ENCODE measurements at places on chromosomes 11 and 22.

DNA sequence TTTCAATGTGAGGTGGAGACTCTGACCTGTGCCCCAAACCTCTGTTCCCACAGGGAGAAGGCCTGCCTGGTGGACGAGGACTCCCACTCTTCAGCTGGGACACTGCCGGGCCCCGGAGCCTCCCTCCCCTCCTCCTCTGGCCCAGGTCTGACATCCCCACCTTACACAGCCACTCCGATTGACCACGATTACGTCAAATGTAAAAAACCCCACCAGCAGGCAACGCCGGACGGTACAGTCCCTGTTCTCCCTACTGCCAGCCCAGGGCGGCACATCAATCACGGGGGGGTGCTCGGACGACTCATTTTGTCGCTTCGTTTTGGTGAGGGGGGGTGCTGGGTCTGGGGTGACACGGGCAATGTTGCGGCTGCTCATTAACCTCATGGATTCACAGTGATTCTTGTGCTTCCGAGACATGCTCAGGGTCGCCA, 83.3 kb upstream of the SUSD2 start:
- no peak for DNase-seq

DNA sequence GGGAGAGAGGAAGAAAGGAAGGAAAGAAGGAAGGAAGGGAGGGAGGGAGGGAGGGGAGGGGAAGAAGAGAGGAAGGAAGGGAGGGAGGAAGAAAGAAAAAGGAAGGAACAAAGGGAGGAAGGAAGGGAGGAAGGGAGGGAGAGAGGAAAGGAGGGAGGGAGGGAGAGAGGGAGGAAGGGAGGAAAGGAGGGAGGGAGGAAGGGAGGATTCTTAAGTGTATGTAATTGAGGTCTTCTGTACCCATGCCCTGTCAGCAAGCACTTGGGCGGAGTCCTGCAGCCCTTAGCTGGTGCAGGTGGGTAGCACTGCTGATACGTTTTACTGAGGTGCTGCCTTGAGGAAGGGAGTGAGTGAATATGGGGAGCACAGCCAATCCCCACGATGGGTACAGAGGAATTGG, 56.9 kb upstream of the RASD2 start:
- no peak for DNase-seq

- DNase-seq: no peak
Observed at GRCh38 chr11:2169005-2169378, 2.6 kb downstream of the TH start.

DNA sequence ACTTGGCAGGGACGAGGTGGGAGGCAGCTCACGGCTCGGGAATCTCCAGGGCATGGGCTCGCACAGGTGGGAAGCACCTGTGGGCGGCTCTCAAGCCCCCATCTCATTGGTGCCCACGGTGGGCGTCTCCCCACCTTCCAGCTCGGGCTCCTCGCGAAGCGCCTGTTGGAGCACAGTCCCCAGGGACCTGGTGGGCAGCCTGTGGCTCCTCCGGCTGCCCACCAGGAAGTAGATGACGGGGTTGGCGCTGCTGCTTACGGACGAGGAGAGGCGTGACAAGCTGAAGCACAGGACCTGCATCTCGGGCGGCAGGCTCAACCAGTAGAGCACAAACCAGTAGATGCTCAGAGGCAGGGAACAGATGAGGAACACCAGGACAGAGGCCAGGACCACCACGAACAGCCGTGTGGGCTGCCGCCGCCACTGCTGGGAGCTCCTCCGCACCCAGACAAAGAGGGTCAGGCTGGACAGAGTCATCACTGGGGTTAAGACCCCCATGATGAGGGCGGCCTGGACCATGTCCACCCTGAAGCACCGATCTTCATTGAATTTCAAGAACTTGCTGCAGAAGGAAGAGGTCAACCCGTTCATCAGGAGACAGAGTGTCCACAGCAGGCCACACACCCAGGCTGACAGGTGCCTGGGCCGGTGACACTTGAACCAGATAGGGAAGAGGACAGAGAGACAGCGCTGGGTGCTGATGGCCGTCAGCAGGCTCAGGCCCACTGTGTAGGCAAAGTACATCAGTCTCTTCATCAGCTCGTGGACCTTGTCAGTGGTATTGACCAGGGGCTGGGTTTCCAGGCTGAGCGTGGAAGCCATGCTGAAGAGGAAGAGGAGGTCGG, 633 bp downstream of the MRGPRD start:
- no peak for DNase-seq

- DNase-seq: no peak
Observed at GRCh38 chr11:119705362-119705761, 23.6 kb downstream of the NECTIN1 start.

GRCh38 chr11:120239713-120240640, at the start of gene POU2F3:
Gene POU2F3 (plus strand): TSS chr11:120240140. CDS start chr11:120240344, 204 bp downstream.
- DNase-seq: no peak

DNA sequence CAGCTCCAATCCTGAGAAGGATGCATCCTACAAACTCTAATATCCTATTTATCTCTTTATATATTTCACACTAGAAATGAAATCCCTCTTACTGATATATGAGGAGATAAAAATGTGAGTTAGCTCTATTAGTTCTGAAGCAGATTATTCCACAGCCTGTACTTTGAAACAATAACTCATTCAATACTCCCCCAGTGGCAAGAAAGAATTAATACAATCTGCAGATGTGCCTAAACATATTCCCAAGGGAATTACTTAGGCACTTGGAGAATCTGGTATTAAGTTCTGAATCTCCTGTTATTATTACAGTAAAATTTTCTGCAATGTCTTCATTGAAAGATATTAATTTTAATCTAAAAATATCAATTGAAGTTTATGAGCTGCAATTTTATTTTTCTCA, 59.4 kb downstream of the DDI1 start:
- no peak for DNase-seq

DNA sequence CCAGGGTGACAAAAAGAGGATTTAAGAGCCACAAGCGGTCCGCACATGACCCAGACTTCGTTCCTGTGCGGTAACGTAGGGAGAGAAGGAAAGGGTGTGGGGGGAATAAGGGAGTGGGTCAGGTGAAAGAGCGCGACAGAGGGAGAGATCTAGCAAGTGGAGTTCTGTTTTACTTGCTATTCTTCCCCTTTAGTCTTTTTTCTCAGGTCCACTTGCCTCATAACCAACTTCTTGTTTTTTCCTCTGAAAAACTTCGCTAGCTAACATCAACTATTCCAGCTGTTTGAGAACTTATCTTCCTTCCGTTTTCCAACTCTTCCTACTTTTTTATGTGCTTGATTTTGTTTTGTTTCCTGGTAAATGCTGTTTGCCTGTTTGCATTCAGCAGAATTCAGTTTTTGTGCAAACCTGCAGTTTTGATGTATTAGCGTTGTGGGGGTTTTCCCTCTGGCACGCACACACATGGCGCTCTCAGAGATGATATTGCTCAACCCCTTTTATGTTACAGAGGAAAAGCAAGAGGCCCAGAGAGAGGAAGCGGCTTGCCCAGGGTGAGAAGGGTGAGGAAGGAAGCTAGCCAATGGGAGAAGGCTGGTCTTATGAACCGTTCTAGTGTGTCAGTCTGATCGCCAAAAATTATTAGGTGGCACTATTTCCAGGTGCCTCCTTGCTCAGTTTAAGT, 592 bp upstream of the CTSC start:
- no peak for DNase-seq

GRCh38 chr22:47422736-47423135, 660.3 kb downstream of the TBC1D22A start:
- DNase-seq: no peak

- no peak for DNase-seq
Observed at GRCh38 chr11:122853261-122853660, 15.0 kb downstream of the CRTAM start.

DNA sequence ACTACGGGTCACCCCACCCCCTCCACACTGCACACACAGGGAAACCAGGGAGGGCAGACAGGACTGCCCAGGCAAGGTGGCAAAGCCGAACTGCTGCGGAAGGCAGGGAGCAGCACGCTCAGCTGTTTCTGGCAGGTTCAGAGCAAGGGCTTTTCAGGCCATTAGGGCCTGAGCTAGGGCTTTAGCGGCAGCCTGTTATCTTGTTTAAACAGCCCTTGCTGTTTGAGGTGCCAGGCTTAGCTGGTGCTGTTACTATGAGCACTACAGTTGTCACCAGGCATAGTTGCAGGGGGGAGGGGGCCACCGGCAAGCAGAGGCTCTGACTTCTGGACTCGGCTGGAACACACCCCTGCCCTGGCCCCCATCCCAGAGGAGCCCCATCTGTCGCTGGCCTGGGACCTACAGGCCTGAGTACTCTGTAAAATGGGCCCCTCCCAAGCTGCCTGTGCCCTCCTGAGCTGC, 34.9 kb downstream of the RSPH14 start:
- peak; percentile 60 for DNase-seq

- no peak for DNase-seq
Observed at GRCh38 chr11:125685228-125685627, 4.6 kb upstream of the ACRV1 start.

GRCh38 chr11:43580735-43581369, 99.7 kb upstream of the HSD17B12 start:
- DNase-seq: no peak

DNA sequence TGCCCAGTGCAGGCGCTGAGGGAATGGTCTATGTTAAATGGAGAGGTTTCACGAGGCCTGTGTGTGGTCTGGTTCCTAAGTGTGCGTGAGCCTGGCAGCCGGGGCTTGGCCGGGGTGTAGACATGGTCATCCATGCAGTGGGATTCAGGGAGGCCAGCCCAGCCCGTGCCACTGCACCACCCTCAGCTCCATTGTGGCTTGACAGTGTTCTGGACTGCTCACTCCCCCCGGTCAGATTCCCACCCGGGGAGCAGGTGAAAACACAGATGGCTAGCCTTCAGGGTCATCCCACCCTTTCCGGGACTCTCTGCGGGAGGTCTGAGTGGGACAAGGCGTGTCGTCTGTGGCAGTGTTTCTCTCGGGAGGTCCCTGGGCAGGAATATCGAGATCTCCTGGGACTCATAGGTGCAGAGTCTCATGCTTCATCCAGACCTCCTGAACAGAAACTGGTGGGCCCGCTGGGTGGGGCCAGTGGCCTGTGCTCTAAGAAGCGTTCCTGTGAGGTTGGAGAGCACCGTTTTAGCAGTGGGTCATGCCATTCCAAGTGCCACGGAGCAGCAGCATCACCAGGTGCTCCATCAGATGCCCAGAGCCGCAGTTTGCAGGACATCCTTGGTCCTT, 52.3 kb downstream of the ST14 start:
- DNase-seq: no peak

GRCh38 chr22:42895541-42895981, 38.5 kb upstream of the ARFGAP3 start:
- DNase-seq: no peak

DNA sequence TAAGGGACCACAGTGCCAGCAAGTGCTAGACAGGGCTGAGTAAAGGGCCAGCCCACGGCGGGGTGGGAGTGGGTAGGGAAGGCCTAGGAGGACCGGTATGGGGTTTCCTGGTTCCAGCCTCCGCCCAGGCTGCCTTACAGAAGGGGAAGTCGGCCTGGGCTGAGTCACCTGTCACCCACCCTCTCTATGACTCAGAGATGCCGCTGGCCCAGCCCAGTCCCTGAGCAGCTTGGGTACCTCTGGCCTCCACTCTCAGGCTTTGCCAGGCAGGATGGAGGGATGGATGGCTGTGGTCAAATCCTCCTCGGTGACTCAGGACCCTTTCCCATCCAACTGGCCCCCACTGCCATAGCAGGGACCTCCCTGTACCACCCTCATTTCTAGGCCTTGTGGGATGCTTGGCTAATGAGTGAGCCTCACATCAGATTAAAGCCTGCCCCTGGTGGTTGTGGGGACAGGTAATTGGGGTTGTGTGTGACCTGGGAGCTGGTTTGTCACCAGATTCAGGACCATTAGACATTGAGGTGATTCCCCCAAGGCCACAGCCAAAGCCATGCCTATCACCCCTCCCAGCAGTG, 13.9 kb downstream of the SLC35E4 start:
- DNase-seq: no peak

GRCh38 chr11:94840209-94840608, 72.1 kb downstream of the AMOTL1 start:
- DNase-seq: no peak

DNA sequence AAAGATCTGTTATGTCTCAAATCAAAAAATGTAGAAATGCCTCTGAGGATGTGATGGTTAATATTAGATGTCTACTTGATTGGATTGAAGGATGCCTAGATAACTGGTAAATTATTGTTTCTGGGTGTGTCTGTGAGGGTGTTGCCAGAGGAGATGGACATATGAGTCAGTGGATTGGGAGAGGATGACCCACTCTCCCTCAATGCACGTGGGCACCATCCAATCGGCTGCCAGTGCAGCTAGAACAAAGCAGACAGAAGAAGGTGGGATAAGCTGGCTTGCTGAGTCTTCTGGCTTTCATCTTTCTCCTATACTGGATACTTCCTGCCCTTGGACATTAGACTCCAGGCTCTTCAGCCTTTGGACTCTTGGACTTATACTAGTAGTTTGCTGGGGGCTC, 430.3 kb downstream of the SOX6 start:
- no peak for DNase-seq

DNA sequence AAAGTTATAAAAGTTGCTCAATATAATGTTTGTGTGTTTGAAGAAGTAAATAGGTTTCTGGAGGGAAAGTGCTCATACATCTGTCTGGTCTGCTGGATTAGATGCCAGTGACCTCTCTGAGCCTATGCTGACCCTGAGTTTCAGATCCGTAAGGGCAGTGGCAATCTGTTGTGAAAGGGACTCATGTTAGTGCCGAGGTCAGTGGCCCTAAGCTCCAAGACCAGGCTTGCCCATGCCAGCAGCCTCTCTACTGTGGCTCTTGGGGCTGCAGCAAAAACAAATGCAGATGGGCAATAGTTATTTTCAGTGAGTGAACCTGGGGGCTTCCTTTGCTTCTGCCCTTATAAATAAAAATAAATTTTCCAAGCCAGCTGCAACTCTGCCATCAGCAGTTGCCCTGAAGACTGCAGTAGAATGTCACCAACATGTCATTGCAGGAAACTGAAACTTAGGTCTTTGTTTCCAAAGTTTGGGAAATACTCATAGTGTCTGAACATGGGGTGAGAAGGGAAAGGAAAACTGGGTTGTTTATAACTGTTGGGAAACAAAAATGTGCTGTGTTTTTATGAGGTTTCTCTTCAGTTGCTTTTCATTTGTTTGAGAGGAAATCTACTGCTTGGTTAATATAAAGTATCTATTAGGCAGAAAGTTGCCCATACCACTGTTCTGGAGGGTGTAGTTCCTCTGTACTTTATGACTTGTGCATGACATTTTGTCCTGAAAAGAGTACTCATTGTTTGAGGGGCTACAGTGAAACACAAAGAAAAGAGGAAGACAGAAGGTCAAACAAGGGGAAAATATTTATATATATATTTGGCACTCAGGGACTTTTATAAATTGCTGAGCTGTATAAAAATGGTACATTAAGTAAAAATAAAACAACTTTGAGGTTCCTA, 9.5 kb upstream of the MS4A4E start:
- no peak for DNase-seq

DNA sequence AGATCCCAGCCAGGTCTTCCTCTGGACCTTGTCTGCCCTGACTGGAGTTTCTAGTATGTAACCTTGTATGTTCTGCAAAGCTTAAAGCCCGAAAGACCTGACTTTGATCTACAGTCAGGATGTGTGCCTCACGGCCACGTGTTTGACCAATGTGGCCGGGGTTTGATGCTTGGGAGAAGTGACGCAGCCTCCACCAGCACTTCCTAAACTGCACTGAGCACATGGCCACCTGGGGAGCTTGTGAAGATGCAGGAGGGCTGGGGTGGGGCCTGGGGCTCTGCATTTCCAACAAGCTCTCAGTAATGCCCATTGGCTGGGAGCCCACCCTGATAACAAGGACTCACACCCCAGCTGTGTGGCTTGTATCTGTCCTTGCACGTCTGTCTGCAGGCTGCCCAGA, 53.2 kb downstream of the NAT10 start:
- no peak for DNase-seq

All from DMS 273 treated with DMSO at 0.1 percent for 48 hours (cell line).